ENCODE measurements at places on chromosomes 12 and 14.

GRCh38 chr12:53065470-53065869 lies 13.7 kb downstream of the SPRYD3 start:
- no peak for DNase-seq

DNA sequence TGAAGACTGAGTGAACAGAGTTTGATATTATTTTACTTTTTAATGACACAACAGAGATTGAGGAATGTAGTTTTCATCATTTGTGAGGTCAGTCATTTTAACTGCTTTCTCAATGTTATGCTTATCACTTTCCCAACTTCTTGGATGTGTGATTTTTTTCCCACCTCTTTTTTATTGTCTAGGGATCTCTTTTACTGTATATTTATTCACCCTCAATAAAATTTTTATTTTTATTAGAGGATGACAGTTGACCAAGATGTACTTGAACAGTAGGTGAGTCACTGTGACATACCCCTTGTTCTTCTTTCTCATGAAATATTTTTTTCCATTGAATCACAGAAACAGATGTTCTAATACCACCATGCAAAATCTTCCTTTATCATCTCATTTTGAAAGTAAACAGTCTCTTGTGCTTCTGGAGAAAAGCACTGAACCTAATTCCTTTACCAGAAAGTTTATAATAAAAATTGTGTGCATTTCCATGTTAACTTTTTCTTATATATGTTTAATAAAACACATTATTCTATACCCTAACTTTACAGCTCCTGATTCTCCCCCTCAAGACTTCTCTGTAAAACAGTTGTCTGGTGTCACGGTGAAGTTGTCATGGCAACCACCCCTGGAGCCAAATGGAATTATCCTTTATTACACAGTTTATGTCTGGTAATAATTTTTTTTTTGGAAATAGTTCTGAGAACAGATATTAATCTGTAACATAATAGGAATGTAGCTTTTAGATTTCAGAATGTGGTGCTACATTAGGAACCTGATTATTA lies 65.9 kb downstream of the PTPRQ start:
- peak; percentile 36 for DNase-seq

DNA sequence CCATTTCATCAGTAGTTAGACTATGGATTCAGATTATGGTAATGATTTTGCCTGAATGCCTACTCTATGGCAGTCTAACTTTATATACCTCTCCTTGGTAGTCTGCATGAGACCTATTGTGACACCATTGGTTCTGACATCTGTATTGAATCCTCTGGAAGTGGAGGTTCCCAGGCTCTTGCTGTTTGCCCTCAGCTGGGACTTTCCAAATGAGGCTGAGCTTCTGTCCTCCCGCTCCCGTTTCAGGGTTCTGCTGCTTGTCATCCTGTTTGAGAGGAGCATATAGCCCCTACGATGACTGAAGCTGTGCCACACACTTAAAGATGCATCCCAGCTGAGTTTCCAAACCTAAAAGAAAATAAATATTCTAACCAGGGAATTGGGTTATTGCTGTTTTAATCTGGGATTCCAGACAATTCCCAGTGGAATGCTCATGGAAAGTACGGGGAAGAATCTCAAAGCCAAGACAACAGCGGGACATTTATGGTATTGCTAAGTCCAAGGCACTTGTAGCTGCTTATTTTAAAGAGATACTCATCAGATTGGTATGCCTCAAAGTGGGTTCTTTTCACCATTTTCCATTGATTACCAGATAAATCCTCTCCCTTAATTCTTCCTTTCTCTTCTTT lies 105.9 kb downstream of the ETV6 start:
- DNase-seq: peak; percentile 59

DNA sequence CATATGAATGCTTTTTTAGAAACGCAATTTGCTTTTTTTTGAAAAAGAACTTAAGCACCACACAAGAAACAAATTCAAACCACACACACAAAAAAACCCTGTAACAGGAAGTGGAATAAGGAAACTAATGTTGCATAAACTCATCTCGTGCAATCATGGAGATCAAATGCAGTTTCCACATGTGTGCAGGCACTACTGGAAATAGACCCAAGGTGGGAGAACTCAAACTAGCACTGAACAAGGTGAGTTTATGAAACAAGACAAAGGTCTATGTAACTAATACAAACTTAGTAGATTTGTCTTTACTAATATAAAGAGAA lies 17.5 kb downstream of the NIN start:
- no peak for DNase-seq

GRCh38 chr14:95163132-95163531 lies 5.8 kb upstream of the DICER1 start:
- DNase-seq: no peak

GRCh38 chr12:104740668-104741067 lies 217.4 kb downstream of the SLC41A2 start:
- no peak for DNase-seq

DNA sequence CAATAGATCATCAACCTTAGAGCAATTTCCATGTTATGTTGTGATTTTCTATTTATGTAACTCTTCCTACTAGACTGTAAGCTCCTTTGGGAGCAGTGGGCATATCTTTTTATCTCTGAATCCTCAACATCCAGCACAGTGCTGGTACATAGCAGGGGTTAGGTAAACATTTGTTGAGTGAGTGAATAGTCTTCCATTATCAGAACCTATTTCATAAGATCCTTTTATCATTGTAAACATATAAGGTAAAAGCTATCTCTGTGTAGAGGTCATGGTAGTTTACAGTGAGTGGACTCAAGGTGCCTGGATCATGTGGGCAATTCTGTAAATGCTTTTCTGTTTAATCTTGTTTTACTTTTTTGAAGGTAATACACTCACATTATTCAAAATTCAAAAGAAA lies 15.1 kb downstream of the FKBP11 start:
- no peak for DNase-seq

Data from fibroblast of the aortic adventitia (primary cell).